ENCODE measurements at places on chromosomes 5 and 9.

- no peak for DNase-seq
These were observed 792.4 kb upstream of the C9orf72 start for GRCh38 chr9:28365728-28366127.

GRCh38 chr9:18338042-18338441 lies 135.9 kb upstream of the ADAMTSL1 start:
- DNase-seq = no peak

DNA sequence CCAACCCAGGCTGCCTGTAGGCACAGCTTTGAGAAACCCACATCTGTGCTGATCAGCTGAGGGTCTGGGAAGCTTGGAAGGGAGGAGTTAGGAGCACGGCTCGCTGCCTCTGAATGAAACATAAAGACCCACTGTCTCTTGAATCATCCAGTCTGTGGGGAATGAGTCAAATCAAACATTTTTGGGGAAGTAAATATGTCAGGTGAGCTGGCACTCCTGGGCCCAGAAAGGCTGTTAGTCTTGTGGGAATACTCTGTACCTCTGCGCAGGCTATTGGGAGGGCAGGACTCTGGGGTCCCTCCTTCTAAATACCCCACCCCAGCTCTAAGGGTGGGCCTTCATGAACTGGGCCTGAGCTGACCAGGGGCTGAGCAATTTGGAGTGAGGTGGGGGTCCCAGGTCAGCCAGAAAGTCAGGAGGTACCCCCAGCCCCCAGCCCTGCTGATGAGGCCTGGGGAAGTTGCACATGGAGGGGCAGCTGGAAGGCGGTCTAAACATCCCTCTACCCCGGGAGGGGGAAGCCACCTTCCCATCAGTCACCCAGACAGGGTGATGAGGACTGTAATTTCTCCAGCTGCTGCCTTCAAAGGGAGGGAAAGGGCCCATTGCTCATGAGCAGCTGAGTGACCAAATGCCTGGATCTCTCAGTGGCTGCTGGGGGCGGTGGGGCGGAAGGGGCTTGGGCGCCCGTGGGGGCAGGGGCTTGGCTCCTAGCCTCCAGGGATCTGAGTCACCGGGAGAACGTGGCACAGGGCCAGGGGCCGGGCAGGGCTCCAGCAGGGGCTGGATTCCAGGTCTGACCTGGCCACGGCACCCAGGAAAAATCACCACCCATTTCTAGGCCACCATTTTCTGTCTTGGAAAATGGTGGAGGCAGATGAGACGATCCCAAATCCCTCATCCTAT lies 10.8 kb downstream of the FIBCD1 start:
- DNase-seq = no peak

GRCh38 chr5:36311956-36312355 lies 10.3 kb upstream of the RANBP3L start:
- DNase-seq = no peak

DNA sequence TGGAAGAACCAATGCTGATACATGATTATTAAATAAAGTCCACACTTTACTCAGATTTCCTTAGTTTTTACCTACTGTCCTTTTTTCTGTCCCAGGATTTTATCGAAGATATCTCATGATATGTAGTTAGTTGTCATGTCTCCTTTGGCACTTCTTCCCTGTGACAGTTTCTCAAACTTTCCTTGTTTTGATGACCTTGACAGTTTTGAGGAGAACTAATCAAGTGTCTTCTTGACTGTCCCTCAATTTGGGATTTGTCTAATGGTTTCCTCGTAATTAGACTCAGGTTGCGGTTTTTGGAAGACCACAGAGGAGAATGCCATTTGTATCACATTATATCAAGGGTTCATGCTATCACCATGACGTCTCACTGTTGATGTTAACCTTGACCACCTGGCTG lies 483.1 kb upstream of the ZNF608 start:
- DNase-seq = no peak

GRCh38 chr5:124408738-124409453 lies 337.5 kb downstream of the ZNF608 start:
- no peak for DNase-seq

- no peak for DNase-seq
These were observed 31.6 kb upstream of the LECT2 start for GRCh38 chr5:135986401-135986800.

DNA sequence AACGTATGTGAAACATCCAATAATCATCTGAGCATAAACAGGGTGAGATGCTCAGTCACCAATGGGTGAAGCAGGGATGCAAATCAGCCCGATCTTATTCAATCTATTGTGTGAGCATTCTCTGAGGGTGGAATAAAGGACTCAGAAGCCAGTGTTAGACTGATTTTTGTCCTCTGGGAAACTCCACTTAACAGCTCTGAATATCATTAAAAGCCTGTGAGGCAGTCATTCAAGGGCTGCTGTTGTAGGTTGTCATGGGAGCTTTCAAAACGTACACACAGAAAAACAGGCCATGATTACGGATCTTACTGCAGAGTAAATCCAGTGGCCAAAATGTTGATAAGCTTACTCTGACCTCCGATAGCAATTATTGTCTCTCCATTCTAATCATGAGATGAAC lies 266.5 kb upstream of the EFNA5 start:
- DNase-seq = no peak

- DNase-seq = no peak
These were observed 230.2 kb downstream of the TENT4A start for GRCh38 chr5:6943197-6944112.

- no peak for DNase-seq
These were observed 128.6 kb downstream of the KCNIP1 start for GRCh38 chr5:170632266-170632984.

DNA sequence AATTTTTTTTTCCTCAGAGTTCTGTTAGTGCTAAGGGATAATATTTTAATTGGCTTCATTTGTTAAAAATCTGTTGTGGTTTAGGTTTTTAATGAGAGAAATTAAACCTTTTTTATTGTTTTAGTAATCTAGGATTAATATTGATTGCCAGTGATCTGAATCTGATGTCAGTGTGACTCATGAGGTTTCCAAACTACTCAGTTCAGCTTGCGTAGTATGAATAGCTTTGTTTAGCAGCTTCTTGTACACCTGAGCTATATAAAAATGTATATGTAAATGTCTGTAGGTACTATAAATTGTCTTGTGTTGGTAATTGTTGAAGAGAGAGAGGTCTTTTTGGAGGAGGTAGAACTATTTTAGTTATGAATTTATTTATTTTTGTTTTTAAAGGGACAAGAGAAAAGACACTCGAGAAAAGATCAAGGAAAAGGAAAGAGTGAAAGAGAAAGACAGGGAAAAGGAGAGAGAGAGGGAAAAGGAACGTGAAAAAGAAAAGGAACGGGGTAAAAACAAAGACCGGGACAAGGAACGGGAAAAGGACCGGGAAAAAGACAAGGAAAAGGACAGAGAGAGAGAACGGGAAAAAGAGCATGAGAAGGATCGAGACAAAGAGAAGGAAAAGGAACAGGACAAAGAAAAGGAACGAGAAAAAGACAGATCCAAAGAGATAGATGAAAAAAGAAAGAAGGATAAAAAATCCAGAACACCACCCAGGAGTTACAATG lies 26.3 kb downstream of the SREK1 start:
- DNase-seq = no peak

Measured in stimulated activated CD8-positive, alpha-beta memory T cell treated with anti-CD3 and anti-CD28 coated beads, Interleukin-7, amount 100 ng/mL, for 48 hours (primary cell).